ENCODE measurements at places on chromosomes 16 and 17.
A peak's percentile ranks its signal among the peaks of the same experiment; 100 is the strongest.

DNA sequence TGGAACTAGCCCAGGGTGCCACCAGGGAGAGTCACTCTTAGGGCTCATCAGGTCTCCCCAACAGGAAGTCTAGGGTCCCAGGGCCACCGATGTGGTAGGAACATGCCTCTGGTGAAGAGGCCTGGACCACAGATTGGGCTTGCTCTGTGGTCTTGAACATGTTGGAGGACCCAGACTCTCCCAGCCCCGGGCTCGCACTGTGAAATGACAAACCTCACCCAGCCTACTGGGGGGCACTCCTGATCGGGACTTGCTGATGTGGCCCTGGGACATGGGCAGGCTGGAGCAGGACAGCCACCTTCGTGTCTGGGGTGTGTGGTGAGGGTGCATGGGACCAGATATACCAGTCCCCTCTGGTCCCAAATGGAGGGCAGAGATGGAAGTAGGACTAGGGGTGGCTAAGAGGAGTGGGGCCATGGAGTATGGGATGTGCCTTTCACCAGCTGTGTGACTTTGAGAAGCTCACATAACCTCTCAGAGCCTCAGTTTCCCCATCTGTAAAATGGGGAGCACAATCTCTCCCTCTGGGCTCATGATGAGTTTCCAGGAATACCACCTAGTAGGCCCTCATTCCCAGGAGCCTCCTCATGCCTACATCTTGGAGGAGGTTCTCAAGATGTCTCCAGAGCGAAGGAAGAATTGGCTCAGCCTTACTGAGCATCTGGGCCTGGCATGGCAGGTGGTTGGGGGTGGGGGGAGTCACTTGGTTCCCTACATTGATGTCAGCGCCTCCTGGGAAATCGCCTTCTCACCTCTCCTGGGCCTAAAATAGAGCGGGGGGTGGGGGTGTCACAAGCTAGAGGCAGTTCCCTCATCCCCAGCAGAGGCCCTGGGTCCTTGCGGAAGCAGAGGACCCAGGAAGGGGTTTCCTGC lies 1.5 kb upstream of the ADAM11 start:
- no peak for DNase-seq

DNA sequence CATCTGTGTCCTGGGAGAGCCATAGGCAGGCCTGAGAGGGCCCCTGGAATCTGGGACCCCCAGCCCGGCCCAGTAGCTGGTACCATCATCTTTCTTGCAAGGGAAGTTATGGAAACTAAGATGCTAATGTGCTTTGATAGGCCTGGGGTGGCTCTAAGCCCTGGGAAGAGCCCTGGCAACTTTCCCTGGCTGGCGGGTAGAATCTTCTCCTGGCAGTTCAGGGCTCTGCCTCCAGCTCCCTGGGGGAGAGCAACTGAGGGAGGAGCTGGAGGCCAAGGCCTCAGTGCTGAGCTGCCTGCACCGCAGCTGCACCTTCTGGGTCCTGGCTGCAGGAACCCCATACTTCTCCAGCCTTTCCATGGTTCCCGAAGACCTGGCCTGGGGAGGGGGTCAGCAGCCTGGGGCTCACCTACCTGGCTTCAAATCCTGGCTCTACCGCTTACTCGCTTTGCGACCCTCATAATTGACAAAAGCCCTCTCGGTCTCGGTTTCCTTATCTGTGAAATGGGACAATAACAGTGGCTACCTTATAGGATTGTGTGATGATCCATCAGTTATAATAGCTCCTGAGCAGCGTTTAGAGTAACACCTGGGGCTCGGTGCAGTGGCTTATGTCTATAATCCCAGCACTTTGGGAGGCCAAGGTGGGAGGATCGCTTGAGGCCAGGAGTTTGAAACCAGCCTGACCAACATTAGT lies 333.7 kb downstream of the SEC14L1 start:
- no peak for DNase-seq

DNA sequence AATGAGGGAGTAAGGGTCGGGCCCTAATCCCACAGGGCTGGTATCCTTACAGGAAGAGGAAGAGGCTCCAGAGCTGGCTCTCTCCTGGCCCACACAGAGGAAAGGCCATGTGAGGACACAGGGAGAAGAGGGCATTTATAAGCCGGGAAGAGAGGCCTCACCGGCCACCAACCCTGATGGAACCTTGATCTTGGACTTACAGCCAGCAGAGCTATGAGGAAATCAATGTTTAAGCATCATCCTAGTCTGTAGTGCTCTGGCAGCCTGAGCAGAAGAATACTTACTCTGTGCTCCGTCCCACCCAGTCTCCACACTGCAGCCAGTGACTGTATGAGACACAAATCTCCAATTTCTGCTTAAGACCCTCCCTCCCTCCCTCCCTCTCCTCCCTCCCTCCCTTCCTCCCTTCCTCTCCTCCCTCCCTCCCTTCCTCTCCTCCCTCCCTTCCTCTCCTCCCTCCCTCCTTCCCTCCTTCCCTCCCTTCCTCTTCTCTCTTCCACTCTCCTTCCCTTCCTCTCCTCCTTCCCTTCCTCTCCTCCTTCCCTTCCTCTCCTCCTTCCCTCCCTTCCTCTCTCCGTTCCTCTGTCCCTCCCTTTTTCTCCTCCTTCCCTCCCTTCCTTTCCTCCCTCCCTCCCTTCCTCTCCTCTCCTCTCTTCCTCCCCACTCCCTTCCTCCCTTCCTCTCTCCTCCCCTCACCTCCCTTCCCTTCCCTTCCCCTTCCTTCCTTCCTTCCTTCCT lies 8.9 kb upstream of the TMEM220 start:
- no peak for DNase-seq

DNA sequence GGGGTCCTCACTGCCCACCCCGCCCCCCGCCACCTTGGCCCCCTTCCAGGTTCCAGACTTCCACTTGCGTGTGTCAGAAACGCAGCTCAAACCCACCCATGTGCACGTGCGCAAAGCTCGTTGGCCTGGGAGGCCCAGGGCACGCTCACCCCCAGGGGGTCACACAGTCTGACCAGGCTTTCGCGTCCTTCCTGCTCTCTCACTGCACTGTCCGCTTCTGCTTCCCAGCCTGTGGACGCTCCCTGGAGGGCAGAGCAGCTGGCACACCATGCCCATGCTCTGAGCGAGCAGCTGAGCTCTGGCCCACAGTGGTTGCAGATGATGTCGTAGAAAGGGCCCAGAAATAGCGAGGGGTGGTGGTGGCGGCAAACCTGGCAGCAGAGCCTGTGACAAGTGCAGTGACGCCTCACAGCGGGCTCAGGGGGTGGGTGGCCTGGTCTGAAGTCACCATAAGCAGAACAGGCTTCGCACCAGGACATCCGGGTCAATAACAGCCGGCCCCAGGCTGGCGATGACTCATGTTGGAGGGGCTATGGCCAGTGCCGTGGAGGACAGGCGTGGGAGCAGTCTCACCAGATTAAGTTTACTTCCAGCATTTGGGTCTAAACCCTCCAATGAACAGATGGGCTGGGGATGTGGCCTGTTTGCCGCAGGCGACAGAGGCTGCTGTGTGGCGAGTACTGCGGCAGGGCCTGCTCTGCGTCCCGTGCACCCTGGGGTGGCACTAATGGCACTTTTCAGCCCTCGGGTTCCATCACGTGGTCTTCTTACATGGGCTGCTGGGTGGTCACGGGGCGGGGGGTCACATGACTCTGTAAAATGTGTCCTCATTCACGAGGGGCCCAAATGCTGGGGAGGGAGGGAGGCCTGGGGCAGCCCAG lies 49.0 kb downstream of the NT5M start:
- DNase-seq = no peak

- peak; percentile 44 for DNase-seq
Measured at GRCh38 chr17:81171941-81172340, 5.9 kb upstream of the AATK start.

DNA sequence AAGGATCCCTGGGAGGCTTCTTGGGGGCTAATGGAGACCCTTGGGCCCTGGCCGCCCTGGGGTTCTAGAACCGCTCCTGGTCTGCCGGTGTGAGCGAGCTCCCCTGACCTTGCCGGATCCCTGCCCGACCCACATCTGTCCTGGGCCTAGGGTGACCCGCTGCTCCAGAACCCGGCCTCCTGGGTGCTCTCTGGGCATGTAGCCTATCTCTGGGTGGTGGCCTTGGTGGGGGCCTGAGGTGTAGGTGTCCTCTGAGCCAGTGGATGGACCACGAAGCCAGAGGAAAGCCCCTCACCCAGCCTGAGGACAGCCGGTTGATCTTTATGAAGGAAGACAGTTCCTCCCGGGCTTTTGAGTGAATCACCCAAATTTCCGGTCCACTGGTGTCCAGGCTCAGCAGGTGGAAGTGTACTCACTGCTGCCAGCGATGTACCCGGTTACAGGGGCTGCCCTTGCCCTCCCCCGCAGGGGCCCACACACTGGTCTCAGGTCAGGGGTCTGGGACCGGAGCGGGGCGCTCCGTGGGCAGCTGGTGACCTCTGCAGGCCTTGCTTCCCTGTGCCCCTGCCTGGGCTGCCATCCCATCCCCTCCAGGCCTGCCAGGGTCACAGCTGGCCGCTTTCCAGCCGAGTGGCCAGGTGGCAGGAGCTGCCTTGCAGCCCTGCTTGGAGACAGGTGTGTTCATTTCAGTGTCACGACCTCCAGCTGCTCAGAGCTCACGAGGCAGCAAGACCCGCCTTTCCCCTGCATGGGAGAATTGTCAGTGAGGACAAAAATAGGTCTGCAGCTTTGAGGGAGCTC lies 10.5 kb upstream of the GSE1 start:
- no peak for DNase-seq

GRCh38 chr17:78289802-78290363 lies 58.5 kb downstream of the TMEM235 start:
- peak; percentile 88 for DNase-seq

- no peak for DNase-seq
Measured at GRCh38 chr17:77128896-77129567, 11.7 kb upstream of the SEC14L1 start.

DNA sequence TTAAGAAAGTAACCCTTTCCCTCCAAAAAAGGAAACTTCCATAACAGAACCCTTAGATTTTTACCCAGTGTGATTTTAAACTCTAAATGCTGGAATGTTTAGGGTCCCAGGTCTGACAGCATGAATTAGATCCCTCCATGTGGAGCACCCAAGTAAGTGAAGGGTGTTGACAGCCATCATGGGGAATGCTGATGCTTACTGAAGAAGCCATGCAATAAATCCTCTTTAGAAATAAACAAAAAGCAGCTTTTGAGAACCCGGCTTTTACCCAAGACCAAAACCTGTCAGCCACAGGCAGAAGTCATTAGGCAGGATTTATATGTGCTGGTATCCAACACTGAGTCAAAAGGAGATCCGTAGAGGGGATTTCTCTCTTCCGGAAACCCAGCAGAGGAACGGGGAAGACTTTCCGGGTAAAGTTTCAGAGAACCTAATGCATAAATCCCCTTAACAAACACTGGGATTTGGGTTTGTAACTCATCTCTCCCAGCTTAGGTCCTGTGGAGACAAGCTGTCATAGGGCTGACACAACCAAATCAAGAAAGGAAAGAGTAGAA lies 287.5 kb downstream of the IRX3 start:
- no peak for DNase-seq

DNA sequence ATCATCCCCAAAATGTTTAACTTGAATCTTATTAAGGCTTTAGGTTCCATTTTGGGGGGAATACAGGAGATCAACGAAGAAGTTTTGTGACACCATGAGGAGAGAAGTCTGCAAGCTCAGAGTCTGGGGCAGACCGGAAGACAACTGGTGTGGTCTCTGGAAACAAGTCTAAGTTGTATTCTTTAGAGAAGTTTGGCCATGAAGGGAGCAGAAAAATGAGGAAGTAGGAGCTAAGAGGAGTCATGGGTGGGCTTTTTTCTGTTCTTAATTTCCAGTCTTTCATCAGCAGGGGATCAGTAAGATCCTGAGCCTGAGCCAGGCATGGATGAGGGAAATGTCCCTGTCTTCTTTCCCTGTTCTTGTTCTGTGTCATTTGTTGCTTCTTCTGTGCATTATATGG lies 35.8 kb upstream of the NF1 start:
- peak; percentile 51 for DNase-seq

DNA sequence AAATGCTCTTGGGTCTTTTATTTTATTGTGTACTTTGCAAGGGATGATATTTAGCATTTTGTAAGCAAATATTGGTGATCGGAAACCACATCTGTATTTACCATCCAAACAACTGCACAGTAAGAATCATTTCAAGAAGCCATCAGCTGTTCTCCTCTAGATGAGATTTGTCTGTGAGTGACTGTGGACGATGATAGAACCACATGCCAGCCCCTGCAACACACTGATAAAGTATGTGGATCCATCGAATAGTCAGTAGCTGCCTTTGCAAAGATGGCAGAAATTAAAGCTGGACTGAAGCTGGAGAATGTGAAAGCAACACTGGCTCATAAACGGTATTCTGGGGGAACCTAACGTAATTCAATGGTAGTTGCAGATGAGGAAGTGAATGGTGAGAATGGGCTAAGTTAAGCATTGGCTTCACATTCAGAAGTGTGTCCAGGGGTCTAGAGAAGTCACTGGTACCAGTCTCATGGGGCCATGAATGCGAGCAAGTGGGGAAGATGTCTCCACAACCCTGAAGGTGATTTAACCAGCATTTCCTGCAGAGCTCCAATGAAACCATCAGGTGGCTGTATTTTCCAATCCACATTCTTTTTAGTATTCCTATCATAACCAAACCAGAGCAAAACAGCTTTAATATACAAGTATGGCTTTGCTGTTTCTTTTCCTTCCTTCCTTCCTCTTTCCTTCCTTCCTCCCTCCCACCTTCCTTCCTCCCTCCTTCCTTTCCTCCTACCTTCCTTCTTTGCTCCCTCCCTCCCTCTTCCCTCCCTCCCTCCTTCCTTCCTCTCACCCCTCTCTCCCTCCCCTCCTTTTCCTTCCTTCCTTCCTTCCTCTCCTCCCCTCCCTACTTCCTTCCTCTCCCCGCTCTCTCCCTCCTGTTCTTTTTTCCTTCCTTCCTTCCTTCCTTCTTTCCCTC lies 169.4 kb downstream of the ABCA8 start:
- no peak for DNase-seq

DNA sequence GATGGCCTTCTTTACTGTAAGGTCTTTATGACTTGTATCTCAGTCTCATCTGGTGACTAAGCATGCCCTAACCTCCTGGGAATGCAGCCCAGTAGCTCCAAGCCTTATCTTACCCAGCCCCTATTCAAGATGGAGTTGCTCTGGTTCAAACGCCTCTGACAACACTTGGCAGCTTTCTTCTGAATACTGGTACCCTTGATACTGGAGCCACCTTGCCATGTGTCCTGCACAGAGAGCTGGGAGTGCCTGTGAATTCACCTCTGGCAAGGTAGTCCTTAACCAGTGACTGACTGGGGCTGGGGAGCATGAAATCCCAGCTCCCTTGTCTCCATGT lies 17.2 kb downstream of the NUDT7 start:
- DNase-seq = no peak

Data from inflammatory macrophage treated with lipopolysaccharide for 4 hours (primary cell).